Stimulated activated CD4-positive, alpha-beta T cell treated with anti-CD3 and anti-CD28 coated beads, TNF-alpha, amount 100 ng/mL, for 1 hour (primary cell): ENCODE measurements at places on chromosomes 3 and 15.

DNA sequence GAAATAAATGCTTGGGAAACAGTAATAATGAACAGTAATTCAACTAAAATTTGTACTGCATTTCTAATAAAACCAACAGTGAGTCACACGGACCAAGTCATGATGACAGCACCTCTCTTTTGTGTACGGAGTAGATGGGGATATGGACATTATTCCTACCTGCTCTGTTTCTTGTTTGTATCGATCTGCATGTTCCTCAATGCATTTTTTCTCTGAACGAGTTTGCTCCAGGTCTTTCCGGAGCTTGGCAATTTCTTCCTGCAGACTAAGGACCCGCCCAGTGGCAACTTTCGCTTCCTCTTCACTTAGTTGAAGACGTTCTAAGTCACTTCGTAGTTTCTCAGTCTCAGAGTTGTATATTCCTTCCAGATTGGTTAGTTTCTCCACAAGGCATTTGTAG, 74.4 kb upstream of the MYO5C start:
- no peak for DNase-seq

DNA sequence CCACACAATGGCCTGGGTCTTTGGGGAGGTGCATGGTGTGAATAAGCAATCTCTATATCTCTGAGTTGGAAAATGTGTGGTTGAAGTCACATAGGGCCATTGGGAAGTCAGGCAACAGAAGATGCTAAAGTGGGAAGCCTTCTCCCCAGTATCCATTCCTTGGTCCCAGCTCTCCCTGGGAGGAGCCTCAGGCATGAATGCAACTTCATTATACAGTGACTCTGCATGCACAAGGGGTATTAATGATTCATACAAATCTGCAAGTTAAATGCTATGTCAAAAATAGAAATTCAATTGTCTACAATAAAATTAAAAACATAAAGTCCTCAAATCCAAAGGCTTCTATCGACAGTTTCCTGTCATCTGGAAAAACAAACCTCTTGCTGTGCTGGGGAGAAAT, 108.8 kb downstream of the RAB11A start:
- DNase-seq, result no peak

DNA sequence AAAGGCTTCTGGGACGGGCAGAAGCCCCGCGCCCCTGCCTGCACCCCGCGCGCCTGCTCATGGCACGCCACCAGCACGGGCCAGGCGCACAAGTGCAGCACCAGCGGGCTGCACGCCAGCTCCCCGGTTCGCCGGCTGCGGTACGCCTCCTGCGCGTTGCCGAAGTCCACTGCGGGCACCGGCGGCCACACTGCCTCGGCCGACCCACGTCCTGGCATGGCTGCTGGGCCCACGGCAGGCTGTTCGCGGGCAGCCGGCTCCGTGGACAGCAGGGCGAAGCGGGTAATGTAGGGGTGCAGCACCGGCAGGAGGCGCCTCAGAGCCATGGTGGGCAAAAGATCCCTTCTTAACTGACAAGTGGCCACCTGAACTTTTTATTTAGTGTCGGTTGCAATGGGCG, 34.8 kb downstream of the MCCC1 start:
- no peak for DNase-seq

DNA sequence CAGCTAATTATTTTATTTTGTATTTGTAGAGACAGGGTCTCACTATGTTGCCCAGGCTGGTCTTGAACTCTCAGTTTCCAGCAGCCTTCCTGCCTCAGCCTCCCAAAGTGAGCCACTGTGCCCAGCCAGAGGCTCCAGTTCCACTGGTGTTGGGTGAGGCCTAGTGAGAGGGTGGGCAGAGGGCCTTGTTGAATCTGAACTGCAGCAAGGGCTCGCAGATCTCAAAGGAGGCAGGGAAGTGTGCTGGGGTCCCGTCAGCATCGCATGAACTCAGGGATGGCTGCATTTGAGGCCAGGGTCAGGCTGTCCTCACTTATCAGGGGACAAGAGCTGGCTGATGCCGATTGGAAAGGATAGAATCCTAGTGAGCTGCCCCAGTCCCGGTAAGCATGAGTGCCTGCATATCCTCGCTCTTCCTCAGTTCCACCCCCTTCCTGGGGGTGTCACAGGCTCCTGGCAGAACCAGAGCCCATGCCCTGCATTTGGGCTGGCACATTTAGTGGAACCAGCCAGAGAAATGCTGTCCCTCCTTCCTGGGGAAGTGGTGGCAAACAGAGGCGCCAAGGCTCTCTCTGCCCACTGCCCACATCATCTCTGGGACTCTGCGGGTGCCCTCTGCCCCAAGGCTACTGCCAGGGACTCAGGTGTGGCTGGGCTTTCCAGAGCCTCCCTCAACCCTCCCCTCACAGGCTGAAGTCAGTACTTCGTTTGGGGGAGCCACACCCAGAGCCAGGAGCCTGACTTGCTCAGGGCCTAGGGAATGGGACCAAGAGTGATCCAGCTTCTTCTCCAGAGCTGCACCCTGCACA, 24.1 kb downstream of the ALS2CL start:
- DNase-seq, result no peak

- DNase-seq, result no peak
Measured at GRCh38 chr3:54185740-54186139, 63.4 kb downstream of the CACNA2D3 start.

DNA sequence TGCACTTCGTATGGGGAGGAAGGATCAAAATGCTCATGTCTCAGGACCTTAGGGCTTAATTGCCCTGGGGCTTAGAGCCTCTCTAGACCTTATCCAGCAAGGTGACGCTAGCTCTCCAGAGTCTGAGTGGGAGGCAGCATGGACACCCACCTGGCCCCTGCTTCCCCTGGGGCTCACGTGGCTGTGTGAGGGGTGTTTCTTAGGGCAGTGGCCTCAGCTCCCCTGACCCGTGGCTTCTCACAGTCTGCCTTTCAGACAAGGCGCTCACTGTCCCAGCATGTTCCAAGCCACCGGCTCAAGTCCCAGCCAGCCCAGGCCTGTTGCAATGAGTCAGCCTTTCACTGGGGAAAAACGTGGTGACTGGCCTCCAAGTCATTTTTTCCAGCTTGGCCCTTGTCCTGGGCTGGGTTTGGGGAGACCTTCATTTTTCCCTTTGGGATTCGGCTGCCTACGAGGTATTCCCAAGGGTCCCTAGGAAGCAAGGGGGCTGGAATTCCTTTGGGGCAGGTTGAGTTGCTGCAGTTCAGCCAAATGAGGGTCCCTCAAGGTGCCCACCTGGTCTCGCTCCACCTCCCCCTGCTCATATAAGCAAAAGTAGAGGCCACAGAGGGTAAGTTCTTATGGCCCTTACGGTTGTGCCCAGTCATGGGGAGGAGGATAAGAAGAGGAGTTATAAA, 15.7 kb downstream of the BHLHE40 start:
- no peak for DNase-seq

- no peak for DNase-seq
Measured at GRCh38 chr3:188442430-188442829, 288.5 kb downstream of the LPP start.

- DNase-seq, result no peak
Measured at GRCh38 chr15:64213646-64214045, 50.8 kb upstream of the PPIB start.

GRCh38 chr15:67972377-67972776, 81.7 kb upstream of the PIAS1 start:
- no peak for DNase-seq

- DNase-seq, result no peak
Measured at GRCh38 chr15:45399381-45400212, 21.3 kb upstream of the GATM start.

GRCh38 chr15:74540761-74541493, at the start of gene ARID3B:
ARID3B (plus strand) TSS chr15:74541220; CDS start chr15:74543937, 2,717 bp downstream.
- peak; percentile 92 for DNase-seq

DNA sequence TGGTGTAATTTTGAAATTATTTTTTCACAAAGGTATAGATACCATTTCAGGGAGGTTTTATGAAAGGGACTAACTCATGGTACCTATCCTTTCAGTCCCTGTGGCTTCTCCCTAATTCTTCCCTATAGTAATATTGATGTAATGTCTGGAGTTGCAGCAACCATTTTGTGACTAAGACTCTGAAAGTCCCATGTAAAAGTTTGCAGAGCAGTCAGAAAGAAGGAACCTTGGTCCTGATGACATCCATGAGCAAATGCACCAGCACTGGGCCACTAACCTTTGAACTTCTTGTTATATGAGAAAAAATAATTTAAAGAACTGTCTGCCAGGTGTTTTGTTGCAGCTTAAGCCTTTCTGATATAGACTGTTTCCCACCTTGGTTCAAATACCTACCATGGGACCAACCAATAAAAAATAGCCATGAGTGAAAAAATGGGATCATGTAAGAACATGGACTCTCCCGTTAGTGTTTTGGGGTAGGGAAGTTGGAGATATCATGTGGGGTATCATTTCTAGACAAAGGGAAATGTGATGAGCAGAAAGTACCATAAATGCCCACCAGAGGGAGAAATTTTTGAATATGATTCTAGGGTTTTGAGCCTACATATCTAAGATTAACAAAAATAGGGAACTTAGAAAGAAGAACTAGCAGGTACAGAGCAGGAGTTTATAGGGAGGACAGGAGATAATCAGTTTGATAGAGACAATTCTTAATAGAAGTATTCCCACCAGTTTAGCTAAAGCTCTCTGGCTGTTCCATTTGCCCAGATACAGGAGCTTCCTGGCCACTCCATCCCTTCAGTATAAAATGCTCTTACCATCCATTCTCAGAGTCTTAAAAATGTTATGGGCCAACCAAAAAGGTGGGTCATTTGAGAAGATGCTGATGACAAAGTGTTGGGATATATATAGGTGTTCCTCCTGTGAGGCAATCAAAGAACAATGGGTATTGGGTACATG, 3.4 kb upstream of the CPOX start:
- no peak for DNase-seq

- DNase-seq, result no peak
Measured at GRCh38 chr3:150385296-150386242, 22.5 kb upstream of the TSC22D2 start.

DNA sequence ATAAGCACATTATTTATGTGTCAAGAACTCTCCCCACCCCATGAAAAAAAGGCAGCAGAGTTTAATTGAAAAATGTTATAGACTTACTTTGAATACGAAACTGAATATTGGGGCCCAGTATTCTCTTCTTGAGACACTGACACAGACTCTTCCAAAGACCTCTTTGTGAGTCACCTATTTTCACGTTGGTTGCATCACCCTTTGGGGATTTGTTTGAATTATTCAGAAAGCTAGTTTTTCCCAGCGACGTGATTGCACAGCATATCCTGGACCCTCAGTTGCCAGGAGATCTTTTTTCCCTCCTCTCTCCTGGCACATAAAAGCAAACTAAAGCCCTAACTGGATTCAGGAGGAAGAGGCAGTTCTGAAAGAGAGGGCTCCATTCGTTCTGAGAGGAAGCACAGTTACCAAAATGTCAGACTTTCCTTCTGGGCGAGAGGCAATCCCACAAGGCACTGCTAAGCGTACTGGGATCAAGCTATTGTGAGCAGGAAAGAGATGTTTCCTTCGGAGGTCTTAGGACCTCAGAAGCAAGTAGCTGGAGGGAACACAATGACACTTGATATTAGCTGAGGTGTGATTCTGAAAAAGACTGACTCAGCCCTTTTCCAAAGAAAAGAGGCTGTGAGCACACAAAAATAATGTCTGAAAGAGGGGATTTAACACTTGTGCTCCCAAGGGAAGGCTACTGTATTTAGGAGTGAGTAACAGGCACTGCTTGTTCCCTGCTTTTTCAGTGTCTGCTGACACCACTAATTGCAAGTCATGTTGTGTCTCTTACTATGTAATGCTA, 65.8 kb upstream of the CADPS start:
- DNase-seq, result no peak

- no peak for DNase-seq
Measured at GRCh38 chr3:129282727-129283327, 4.2 kb downstream of the HMCES start.

DNA sequence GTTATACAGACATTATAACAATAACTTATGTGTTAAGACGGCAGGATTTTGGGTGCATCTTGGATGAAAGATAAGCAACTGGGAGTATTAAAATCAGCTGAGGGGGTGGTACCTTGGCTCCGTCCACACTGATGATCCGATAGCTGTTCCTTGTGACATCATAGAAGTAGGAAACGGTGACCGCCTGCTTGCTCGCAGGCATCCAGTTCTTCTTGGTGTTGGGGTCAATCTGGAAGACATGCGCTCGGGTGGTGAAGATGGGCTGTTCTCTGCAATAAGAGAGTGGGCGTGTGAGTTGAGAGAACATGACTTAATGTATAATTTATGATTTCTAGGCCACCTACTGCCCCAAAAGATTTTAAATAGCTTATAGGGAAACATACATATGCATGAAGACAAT, 59.9 kb downstream of the HOMER2 start:
- DNase-seq, result no peak

DNA sequence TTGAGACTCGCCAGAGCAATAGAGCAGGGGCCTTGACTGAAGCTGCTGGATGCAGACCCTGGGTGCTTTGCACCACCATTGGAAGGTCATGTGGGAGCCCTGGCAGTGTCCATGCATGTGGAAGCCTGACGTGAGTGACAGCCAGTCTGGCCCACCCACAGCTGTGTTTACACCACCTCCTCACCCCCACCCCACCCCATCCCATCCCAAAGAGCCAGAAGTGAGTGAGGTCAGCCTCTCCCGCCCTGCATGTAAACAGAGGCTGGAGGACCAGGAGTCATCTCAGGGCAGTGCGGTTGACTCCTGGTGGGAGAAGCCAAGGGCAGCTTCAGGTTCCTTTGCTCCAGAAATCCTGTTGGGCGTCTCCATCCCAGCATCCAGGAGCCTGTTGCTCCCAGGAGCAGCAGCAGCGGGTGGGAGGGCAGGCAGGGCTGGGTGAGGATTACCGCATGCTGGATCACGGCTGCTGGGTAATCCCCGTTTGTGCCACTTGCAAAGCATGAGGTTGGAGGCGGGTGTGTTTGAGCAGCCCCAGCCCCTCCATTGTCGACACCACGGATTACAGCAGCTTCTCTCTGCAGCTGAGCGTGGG, 44.6 kb downstream of the CORO2B start:
- DNase-seq, result no peak

- DNase-seq, result no peak
Measured at GRCh38 chr15:38828031-38828532, 263.5 kb upstream of the RASGRP1 start.

GRCh38 chr3:196049653-196050052, 32.2 kb downstream of the TFRC start:
- DNase-seq, result no peak

- no peak for DNase-seq
Measured at GRCh38 chr15:28953573-28954195, 67.9 kb downstream of the APBA2 start.

GRCh38 chr3:151722856-151723255, 10.9 kb upstream of the AADACL2 start:
- DNase-seq, result no peak

GRCh38 chr3:58074116-58074715, 66.0 kb downstream of the FLNB start:
- DNase-seq, result no peak
